ENCODE measurements at places on chromosomes 1 and 21.

DNA sequence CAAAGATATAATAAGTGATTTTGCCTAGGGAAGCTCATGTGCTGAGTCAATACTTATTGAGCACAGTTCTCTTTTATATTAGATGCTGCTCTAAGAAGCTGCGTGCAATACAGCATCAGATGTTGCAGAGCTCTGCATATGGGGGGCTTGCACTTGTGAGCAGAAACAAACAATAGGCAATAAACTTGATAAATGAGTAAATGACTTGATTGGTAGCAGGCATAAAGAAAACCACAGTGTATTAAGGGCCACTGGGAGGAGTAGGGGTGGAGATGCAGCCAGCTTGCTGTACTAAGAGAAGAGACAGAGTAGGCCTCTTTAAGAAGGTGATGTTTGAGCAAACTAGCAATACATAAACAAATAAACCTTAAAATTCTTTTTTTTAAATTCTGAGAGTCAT lies 598.5 kb upstream of the ADAMTS5 start:
- no peak for DNase-seq

DNA sequence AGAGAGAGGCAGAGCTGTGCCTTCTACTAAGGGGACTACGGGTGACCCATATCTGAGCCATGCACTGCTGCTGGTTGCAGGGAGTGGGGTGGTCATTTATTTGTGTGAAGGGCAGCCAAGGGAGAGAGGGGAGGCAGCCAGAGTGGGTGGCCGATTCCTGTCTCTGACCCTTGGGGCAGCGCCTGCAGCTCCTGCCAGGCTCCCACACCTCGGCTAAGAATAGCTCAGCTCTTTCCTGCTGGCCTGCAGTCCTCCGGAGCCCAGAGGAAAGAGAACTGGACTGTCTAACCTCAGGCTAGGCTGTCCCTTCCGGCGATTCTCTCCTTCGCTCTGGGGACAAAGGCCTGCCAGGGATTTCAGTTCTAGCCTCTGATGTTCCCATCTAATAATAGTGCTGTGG lies 11.6 kb upstream of the CD34 start:
- no peak for DNase-seq

GRCh38 chr1:9658199-9658598 lies 6.7 kb downstream of the PIK3CD start:
- DNase-seq, result no peak

DNA sequence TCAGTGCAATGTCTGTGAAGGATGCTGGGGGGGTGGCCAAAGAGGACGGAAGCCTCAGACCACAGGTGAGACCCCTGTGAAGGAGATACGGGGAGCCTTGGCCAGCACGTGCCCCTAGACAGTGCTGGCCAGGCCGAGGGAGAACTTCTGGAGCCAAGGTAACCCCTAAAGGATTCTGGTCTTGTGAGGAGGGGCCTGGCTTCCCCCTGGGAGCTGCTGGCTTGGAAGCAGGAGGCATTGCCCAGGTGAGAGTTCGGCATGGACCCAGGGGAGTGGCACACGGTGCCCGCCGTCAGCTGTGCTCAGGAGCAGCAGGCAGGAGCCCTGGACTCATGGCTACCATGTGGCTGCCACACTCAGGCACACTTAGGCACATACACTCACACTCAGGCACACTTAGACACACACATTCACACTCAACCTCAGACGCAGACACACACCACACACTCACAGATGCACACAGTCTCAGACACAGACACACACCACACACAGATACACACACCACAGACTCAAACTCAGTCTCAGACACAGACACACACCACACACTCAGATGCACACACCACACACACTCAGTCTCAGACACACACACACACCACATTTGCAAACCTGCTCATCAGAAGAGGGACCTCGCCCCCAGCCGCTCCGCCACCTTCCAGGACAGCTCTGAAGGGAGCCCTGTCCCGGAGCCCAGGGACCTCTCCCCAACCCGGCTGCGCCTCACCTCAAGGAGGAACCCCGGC lies 1.1 kb upstream of the COL6A2 start:
- no peak for DNase-seq

GRCh38 chr1:200258447-200259375 lies 151.1 kb downstream of the ZNF281 start:
- DNase-seq, result no peak

DNA sequence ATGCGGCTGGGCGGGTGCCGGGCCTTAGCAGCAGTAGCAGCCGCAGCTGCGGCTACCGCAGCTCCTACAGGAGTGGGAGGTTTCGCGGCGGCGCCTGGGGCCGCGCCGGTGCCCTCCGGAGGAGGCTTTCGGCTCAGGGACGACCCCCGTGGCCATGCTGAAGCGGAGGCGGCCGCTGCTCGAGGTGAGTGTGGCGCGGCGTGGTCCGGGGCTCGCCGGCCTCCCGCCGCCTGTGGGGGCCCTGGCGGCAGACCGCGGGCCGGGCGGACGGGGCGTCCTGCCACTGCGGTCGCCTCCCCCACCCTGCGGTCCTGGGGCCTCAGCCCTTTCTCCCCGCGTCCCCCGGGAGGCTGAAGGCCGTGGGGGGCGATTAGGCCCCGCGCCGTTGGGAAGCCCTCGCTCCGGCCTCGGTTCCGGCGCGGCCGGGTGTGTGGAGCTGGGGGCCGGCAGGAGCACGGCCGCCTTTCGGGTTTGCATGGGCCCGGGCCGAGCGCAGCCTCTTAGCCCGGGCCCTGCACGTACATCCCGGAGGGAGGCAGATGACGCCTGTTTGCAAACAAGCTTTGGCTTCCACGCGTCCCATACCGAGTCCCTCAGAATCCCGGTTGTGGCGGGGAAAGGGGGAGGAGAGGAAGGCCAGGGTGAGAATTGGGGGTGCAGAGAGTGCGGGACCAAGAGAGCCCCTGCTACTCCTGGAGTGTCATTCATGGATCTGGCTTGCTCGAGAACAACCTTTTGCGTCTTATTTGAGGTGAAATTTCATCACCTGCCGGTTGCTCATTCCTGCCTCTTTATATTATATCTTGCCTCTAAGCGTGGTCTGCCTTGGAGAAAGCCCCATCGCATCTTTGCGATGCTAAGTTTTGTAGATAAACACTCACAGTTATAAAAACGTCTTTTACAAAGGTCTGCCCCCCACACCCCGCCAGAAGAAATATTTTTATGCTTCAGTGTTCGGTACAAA lies 613 bp downstream of the ZFYVE9 start:
- peak; percentile 30 for DNase-seq

DNA sequence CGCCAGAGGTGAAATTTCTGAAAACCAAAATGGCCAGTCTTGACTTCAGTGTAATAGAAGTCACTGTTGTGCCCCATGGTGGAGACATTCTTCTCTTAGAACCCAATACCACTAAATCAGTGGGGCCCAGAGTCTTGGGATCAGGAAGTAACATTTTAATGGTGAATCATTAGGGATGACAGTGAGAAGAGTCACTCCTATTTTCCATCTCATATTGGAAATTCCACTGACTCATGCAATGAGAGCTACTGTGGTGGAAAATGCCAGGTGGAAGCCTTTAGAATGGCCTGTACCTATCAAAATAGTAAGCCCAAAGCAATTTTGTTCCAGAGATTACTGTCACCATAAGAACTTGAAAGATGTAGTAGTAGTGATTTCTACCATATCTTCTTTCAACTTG lies 20.6 kb upstream of the PPM1J start:
- DNase-seq, result no peak

GRCh38 chr1:70264839-70265238 lies 43.7 kb downstream of the SRSF11 start:
- DNase-seq, result no peak

DNA sequence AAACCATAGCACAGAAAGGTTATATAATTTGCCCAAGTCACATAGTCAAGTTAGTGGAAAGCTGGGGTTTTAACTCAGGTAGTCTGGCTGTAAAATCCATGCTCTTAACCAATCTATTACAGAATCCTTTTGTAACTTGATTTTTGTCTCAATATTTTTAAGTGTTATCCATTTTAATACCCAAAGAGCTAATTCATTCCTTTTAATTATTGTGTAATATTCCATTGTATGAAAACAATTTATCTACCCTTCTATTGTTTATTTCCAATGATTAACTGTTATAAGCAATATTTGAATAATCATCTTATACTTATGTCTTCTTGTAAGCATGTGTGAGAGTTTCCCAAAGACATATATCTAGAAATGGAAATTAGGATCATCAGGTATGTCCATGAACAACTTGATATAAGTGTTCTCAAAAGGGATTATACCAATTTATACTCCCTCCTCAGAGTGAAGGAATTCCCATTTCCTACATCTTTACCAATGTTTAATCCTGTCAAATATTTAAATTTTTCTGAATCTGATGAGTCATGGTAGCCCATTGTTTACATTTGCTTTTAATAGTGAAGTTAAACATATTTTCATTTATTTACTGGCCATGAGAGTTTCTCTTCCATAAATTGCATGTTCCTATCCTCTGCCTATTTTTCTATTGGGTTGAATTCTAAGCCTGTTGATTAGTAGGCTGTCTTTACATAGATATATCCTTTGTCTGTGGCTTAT lies 13.9 kb downstream of the TEX50 start:
- no peak for DNase-seq

DNA sequence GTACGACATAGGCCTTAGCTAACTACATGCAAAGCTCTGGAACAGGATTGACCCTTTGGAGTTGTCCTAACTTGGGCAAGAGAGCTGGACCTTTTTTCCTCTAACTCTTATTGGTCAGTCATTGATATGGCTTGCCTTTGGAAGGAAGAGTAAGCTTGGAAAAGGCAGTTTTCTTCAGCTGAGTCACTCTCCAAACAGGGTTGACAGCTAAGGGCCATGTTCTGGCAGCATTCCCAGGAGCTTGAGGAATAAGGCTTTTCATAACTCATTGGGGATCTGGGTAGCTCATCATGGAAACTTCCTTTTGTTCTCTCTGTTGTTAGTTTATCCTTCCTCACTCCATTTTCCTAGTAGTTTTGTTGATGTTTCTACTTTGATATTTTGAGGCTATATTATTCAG lies 14.5 kb upstream of the ERRFI1 start:
- no peak for DNase-seq

- no peak for DNase-seq
These were observed 33.5 kb downstream of the ZMYM1 start for GRCh38 chr1:35112668-35113067.

- DNase-seq, result no peak
These were observed 28.6 kb upstream of the IFNAR1 start for GRCh38 chr21:33296156-33296555.

GRCh38 chr1:33143698-33144097 lies 38.1 kb downstream of the TRIM62 start:
- DNase-seq, result no peak

DNA sequence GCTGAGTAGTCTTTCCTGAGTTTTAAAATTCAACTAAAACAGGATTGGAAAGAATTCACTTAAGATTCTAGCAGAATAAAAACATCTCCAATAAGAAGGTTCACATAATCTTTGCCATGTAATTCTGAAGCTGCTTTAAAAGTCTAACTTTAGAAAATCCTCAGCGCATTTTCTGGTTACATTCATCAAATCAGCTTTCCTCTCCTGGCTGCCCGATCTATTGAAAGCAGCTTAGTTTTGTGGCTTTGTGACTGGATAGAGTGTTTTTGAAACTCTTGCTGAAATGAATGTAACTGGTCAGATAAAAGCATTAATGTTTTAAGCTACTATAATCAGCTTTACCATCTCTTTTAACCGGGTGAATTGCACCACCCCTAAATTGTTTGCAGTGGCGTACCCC lies 66.8 kb downstream of the DOP1B start:
- no peak for DNase-seq

- DNase-seq, result no peak
These were observed 1033.8 kb downstream of the PLA2G4A start for GRCh38 chr1:187862506-187862905.

DNA sequence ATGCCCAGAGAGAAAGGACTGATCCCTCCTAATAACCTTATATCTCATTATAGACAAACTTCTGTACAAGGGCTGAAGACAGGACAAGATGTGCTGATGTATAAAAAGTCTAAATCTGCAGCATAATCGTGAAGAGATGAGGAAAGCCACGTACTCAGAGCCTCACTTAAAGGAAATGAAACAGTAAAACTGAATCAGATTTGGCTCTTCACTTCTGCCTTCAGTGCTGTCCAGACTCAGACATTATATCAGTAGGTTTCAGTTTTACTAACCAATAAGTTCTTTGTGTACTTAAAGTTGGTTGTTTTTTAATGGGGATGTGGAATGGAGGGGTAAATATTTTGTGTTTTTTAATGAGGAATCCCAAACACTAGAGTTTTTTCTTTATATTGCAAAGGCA lies 45.3 kb upstream of the RGS1 start:
- no peak for DNase-seq

DNA sequence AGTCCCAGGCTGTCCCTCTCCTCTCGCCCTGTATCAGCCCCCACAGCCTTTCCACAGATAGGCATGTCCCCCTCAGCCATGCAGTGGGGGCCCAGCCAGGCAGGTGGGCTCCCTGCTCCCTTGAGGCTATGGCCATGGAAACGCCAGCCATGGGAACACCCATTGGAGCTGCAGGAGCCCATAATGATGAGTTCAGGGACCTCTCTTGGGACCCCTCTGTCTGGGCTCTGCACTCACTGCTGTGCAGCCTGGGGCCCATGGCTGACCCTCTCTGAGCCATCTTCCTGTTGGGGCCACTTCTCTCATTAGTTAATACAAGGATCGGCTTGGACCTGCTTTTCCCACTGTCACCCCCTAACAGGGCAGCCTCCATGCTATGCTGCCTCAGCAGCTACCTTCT lies 33.2 kb downstream of the WNT3A start:
- no peak for DNase-seq

DNA sequence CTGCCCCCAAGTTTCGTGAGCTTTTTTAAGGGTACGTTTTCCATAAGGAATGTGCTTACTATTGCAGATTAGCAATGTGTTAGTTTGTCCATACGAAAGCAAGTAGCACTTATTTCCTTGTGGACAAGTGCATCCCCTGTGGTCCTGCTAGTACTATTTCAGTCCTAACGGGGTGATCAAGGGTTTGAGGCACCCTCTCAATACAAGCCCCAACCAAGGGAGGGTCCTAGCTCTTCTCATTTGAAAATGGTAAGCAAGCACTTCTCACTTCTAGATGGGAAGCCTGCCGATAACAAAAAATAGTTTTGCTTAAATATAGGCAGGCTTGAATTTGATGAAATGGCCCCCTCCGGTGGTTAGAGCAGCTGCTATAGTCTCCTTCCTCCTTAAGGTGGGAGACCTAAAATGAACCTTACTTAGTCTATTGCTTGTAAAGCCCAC lies 64.0 kb upstream of the HMCN1 start:
- no peak for DNase-seq

DNA sequence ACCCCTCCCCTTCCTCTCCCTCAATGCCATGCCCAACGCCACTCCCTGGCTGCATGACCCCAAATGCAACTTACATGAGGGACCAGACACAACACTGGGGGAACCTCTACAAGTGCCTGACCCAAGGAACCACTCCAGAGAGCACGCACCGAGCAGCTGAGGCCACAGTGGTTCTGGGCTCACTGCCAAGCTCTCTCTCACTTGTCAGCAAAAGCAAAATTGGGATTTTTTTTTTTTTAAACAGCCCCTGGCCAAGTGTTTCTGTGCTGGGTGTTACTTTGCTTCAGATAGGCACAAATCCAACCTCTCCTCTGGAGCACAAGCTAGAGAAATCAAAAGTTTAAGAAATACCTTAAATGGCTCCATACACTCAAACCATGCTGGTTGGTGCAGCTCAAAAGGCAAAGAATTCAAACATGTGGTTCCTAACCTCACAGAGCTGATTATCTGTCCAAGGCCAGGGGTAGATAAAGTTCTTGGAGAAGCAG lies 363.0 kb downstream of the SETD4 start:
- peak; percentile 55 for DNase-seq

GRCh38 chr21:43016728-43017127 lies 42.4 kb downstream of the PKNOX1 start:
- no peak for DNase-seq

- no peak for DNase-seq
These were observed 141.0 kb upstream of the NGF start for GRCh38 chr1:115479055-115479482.

GRCh38 chr1:92398519-92398918 lies 88.2 kb downstream of the GFI1 start:
- DNase-seq, result no peak
